ENCODE measurements at places on chromosomes 2 and 18. TPM values are rescaled to one million over a fixed set of nuclear protein-coding genes. Genes with fewer than 3 reads are reported as not detected.

- DNase-seq: no peak
Observed at GRCh38 chr18:36162981-36163380, 24.3 kb upstream of the MOCOS start.

GRCh38 chr2:242004223-242004901, 134.8 kb downstream of the RTP5 start:
- DNase-seq: no peak

- no peak for DNase-seq
Observed at GRCh38 chr2:28926847-28927246, 32.4 kb downstream of the WDR43 start.

GRCh38 chr2:17239550-17239949, 278.7 kb downstream of the RAD51AP2 start:
- DNase-seq: no peak

DNA sequence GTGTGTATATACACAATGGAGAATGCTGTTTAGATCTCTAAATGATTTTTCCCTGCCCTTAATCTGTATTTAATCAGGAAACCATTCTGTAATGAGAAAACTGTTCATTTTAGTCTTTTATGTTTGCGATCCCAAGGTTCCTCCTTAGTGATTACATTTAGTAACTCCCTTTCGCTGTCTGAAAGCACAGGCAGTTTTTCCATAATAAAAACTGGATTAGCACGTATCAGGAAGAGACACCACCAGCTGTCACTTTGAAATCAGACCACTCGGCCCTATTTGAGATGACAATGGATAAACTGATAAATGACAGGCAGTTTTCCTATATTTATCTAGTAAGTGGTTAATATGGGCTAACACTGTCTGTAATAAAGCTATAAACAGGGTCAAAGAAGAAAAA, 370.9 kb downstream of the NR4A2 start:
- no peak for DNase-seq

DNA sequence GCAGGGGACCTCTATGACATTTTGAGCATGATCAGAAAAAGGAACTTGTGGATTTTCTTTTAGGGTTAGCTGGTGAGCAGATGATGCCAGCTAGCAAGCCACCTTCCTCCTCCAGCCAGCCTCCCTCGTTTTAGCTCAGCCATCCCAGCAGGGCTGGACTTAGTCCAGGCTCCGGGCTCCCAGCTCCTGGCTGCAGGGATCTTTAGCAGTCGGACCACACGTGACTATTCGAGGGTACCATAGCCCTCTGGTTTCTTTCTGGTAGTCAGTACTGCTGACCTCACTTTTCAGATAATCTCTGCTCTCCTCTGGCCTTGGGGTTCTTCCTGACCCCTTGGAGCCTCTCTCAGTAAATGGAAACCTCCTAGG, 31.8 kb downstream of the NCK2 start:
- DNase-seq: no peak

GRCh38 chr2:37402636-37403035, 58.2 kb downstream of the QPCT start:
- no peak for DNase-seq

- peak; percentile 74 for DNase-seq
Observed at GRCh38 chr18:79575891-79576685, 103.5 kb upstream of the CTDP1 start.

Gene PRSS56
- not detected for total RNA-seq

Gene RIT2
- total RNA-seq: not detected

Gene HOXD9
- 14.6 TPM for total RNA-seq

Gene FHOD3
- 24.9 TPM for total RNA-seq

Gene RESP18
- not detected for total RNA-seq

Gene ZEB2
- 70.6 TPM for total RNA-seq

Gene NBEAL1
- 27.3 TPM for total RNA-seq

Gene STK39
- total RNA-seq: 13.4 TPM

Measured in sigmoid colon (tissue), 7 donors.